Suppressor macrophage (primary cell): ENCODE measurements at places on chromosomes 2 and 18.

- DNase-seq: no peak
Observed at GRCh38 chr2:213834331-213834730, 550.1 kb downstream of the SPAG16 start.

DNA sequence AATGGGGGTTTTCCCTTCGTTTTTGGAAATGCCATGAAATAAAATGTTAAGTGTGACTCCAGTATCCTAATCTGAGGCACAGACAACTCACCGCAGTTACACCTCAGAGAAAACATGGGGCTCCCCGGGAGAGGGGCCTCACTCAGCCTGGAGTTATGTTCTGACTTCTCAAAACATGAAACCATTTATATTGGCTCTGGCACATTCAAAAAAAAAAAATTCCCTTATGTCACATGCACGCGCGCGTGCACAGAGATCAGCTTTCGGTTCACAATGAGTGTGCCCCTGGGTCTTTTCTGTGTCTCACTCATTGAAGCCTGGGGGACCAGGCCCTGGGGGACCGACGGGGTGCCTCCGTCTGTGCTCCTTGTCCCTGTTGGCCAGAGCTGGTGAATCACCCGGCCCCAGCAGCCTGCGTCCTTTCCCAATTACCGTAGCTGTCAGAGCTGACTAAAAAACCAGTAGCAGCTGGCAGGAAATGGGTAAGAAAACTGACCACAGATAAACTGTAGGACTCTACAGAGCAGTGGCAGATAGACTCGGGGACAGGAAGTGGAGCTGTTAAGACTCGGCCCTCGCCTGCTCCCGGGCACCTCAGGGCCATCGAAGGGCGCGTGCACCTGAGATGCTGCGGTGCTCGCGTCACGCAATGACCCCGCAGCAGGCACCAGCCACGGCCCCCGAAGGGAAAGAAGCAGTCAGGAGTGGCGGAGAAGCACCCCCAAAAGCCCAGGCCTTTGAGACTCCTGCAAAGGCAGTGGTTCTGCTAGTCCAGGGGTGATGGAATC, 138.3 kb upstream of the ID2 start:
- DNase-seq: peak; percentile 95

GRCh38 chr2:65666156-65666725, 233.8 kb upstream of the SPRED2 start:
- peak; percentile 13 for DNase-seq

DNA sequence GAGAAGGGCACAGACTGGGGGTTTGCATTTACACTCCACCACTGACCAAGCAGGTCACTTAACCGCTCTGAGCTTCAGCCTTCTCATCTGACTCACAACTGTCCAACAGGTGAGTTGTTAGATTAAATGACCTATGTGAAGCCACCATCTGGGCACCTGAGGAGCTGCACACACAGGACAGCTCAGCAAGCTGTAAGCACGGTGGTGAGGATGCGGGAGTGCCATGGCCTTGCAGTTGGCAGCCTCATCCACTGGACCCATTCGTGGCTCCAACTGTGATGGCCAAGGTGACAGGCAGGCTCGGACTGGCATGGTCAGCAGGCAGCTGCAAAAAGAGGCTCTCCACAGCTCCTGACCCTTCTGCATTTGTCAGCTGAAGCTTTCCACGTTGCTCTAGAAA, 23.3 kb upstream of the AMMECR1L start:
- DNase-seq: no peak

- no peak for DNase-seq
Observed at GRCh38 chr18:54878659-54879358, 50.5 kb downstream of the RAB27B start.

DNA sequence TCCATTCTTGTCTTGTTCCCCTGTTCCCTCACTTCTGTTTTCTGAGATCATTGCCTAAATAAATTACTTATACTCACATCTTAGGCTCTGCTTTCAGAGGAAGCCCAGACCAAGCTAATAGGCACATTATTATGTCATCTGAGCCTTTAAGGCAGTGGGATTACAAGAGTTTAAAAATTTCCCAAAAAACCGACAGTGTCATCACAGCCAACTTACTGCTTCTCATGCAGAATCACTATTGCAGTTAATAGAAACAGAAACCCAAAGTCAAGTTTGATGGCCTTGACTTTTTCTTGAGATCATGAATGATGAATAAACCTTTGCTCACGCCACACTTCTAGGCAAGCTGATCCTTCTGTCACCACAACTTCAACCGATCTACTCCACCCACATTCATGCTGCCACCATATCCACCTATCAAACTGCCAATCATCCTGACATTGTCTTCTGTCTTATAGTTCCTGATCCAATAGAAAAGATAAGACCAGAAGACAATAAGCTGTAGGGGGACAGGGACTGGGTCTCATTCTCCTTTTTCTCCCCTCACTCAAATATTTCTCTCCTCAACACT, 142.7 kb upstream of the CREB1 start:
- DNase-seq: peak; percentile 14

DNA sequence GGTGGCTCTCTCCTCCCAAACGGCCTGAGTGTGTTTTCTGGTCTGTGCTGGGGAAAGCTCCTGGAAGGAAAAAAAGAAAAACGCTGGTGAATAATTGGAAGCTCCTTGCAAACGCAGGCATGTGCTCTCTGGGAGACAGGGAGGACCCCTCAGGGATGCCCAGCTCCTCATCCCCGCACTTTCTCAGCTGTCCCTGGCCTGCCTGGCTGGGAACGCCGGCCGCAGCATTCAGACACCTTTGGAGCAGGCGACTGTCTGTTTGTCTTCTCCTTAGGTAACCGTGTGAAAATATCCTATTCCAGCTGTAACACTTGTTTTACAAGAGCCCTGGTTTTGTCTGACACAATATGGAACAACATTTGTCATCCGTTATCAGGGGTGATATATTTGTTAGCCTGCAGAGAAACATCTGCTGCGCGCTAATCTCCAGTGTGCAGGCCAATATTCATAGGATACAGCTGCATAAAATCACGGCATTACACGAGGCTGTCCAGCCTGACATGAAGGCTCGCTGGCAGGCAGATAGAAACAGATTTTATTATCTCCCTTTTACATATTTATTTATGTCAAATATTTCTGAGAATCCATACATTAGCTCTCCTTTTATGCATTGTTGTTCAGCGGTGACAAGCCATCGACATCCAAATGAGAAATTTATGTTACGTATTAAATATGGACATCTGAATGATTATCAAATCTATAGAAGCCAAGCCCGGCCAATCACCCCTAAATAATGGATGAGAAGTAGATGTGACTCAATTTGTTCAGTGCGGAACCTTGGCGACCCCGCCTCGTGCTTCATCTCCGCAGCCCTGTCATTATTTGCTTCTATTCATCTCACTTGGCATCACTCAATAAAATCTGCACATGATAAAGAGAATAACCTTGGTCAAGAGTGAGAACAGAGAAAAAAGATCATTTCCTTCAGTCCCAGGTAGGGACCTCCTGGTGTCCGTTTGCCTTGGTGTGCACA, 675.1 kb upstream of the SALL3 start:
- DNase-seq: no peak

GRCh38 chr2:179049546-179050311, at the start of gene CCDC141:
Gene CCDC141 (minus strand): TSS chr2:179050137. CDS start chr2:179049941, 196 bp downstream.
- peak; percentile 11 for DNase-seq

DNA sequence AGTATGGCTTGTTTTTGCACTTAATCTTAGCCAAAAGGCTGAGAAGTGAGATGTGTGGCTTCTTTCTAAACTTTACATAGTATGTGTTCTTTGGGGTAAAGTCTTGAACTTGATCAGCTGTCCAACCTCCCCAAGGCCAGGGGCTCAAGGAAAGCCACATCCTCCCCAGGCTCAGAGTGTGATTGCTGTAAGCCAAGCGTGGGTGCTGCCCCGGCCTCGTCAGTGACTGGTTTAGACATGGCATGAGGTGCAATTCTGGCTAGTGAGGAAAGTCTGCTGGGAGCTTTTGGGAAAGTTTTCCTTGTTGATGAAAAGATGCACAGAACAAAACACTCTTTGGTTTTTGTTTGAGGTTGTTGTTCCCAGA, 40.2 kb downstream of the TMEM177 start:
- no peak for DNase-seq

DNA sequence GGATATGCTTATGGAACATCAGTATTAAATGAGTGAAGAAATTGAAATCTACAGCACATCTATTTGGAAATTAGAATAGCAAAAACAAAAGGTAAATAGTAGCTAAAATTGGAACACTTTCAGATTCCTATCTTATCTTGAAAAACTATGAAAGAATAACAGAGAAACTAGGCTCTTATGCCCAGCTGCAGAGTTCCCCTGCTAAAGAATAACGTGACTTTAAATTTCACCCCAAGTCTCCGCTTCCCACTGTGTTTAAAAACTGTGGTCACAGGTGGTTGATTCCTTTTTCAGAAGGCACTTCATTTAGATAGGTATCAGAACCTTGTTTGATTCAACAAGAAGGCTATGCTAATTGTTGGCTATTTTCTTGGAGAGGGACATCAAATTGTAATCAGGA, 30.1 kb downstream of the ARHGAP28 start:
- no peak for DNase-seq

GRCh38 chr2:136214307-136215200, 96.6 kb upstream of the CXCR4 start:
- peak; percentile 73 for DNase-seq
